ENCODE measurements at places on chromosomes 6 and 20. TPM values are rescaled to one million over a fixed set of nuclear protein-coding genes. Genes with fewer than 3 reads are reported as not detected.

The PBOV1 gene
- total RNA-seq: not detected

The PDE7B gene
- 13.6 TPM for total RNA-seq

The PPIL6 gene
- total RNA-seq: 15.7 TPM

The MACROD2 gene
- total RNA-seq: 3.1 TPM

The CEP162 gene
- total RNA-seq: 4.7 TPM

The THEMIS gene
- under 0.01 TPM for total RNA-seq

The ENPP3 gene
- total RNA-seq: 1.0 TPM

The PSORS1C1 gene
- under 0.01 TPM for total RNA-seq

The NR2E1 gene
- not detected for total RNA-seq

The TMEM217 gene
- under 0.01 TPM for total RNA-seq

The ATP6V1G2 gene
- total RNA-seq: 1.0 TPM

The MEP1A gene
- not detected for total RNA-seq

The XKR7 gene
- total RNA-seq: not detected
